Fibroblast of skin of back (primary cell): ENCODE measurements at places on chromosomes 4 and X.

DNA sequence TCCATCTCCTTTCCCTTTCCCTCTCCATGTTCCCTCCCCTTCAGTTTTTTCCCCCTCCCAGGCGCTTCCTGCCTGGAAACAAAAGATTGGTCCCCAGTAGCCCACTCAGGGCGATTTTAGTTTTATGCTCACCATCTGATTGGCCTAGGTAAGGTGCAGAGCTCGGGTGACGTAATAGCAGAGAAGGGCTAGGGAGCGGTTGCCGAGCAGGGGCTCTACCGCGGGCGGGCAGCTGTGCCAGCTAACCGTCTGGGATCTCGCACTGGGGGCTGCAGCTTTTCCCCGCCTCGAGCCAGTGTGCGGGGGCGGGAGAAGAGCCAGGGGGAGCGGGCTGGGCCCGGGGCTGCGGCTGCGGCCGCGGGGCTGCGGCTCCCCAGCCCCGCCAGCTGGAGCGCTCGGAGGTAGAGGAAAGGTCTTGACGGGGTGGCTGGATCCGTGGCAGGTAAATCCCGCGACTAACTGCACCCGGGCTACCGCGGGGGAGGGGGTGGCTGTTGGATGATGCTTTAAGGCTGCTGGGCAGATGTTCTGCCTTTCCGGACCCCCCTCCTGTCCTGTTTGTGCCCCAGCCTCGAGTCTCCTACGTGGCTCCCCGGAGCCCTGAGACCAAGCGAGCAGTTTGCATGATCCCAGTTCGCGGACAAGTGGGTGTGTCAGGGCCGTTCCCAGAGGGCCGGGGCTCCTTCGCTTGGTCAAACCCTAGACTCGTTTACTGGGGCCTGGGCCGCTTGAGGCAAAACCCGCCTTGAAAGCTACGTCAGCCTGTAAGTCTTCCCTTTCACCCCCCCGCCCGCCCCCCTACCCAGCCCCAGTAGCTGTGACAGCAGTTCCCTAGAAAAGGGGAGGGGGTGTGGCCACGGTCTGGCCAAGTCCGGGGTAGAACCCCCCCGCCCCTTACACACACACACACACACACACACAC, at the start of gene PAK3:
PAK3 (plus strand) TSS at position 218 of the 922 bp plus-strand sequence. CDS start 26,913 bp downstream, outside the sequence.
- peak; percentile 77 for DNase-seq

DNA sequence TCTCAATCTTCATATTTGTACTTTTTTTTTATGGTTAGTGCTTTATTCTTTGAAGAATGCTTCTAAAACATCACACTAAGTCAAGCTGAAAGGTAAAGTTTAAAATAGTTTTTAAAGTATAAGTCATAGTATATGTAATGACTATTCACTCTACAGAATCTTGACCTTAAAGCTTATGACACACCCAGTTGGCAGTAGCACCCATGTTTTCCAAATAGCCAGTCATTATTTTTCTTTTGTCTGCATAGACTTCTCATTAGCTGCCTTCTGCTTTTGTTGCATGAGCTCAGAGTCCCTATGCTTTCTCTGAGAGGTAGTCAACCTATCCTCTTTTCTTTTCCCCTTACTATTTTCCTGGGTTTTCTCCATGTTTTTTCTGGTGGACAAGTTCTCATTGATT, 231.5 kb downstream of the PCDH18 start:
- peak; percentile 79 for DNase-seq

DNA sequence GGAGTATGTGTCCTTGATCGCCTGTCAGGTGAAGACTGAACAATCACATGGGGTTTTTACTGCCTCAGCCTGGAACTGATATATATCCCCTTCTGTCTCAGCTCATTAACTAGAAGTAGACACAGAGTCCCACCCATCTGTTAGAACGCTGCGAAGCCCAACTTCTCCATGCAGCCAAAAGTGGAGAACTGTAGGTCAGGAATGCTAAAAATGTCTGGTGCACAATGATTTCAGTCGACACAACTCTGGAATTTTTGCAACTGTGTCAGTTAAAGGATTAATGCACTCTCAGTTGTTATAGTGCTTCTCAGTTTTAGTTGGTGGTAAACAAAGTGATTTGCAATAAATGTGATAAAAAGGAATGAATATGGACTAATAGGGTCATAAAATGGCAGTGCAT, 287.2 kb downstream of the INPP4B start:
- DNase-seq: peak; percentile 45

- DNase-seq: no peak
Measured at GRCh38 chrX:131067846-131068745, 9.9 kb downstream of the ARHGAP36 start.

- no peak for DNase-seq
Measured at GRCh38 chr4:93299118-93299517, 529.4 kb upstream of the ATOH1 start.

DNA sequence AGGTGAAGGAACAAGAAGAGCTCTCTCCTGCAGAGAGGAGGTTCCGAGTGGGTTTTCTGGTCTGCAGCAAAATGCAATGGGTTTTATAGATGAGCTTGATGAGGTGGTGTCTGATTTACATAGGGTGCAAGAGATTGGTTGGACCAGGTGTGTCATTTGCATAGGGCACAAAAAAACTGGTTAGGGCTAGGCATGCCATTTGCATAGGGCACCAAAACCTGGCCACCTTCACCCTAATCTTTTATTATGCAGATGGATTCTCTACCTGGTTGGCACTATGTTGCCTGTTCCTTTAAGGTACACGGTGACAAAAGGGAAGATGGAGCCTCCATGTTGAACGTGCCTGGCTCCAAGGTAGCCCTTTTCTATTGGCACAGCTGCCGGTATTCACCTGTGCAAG, 94.5 kb upstream of the PRKX start:
- no peak for DNase-seq

DNA sequence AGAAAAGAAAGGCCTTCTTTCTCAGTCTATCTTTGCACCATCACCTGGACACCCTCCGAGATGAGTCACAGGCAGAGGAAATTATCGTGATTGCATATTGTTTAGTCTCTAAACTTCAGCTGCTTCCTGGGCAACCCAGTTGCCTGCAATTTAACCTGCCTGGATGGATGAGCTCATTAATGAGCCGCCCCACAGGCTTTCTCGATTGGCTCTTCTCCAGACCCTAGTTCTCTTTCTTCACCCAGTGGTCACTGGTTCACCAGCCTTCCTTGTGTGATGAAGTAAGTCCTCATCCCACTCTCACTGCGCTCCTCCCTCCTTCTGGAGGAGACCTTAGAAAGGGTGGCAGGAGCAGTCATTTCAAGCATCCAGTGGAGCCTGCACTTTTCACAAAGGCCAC, 94.4 kb downstream of the SOWAHB start:
- DNase-seq: peak; percentile 85

DNA sequence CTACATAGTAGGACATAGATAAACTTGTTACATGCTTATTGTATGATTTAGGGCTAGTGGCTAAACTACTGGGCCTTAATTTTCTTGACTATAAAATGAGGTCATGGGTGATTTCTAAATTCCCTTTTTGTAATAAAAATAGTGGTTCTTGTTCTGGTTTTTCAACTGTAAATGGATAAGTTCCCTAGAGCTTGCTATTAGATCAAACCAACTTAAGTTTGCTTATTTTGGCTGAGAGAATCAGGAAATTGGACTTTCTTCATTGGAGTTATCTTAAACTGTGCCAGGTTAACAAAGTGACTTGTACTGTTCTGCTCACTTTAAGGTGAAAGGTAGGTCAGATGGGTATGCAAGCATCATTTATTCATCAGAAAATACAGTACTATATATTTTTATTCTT, 78.3 kb downstream of the PDLIM5 start:
- no peak for DNase-seq

DNA sequence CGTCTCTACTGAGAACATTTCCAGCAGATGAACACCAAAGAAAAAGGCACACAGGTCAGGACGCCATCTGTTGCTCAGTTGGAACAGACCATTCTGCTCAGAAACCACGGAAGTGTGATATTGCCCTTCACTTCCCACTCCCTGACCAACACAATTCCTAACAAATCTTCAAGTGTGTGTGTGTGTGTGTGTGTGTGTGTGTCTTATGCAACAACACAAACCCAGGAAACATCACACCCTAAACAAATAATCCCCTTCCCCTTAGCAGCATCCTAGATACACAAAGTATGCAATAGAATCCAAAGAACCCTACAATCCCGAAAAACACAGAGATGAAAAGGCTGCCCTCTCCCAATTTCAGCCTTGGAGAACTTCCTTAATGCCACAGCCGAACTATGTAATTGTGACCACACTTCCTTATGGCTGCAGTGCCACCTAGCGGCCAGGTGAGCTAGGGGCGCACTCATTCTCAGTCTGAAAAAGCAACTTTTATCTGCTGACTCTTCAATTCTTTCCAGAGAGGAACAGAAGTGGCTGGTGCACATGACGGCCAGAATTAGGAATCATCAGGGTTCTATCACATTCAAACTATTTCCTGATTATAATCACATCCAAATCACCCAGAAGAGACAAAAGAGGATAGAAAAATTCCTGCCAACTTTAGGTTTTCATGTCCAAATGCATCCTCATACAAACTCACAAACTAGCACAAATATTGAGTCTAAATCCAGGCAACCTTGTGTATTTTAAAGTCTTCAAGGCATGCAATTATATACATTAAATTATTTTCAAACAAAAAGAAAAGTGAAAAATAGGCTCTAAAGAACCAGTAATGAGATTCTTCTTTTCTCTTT, 164.9 kb downstream of the DHX15 start:
- peak; percentile 61 for DNase-seq

DNA sequence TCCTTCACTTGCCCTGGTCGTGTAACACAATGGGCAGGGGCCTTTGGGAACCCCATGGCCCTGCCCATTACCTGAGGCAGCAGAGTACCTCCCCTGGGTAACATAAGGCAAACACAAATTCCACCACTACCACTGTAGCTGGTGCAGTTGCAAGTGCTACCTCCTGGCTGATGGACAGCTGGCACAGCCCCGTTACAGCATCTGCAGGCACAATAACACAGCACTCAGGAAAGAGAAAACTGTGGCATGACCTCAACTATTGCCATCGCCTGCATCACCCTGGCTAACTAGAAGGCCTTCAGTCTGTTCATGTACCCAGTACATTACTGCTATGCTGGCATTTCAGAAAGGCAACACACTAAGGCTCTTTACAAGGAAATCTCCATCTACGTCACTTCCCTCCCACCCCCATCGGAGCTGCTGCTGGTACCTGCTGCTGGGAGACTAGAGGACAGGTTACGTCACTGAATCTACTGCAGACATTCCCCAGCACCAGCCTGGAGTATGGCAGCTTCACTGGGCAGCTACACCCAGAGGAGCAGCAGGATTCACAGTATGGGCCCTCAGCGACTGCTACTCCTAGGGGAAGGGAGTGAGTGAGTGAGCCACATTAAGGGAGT, 39.4 kb downstream of the ARFIP1 start:
- DNase-seq: no peak

DNA sequence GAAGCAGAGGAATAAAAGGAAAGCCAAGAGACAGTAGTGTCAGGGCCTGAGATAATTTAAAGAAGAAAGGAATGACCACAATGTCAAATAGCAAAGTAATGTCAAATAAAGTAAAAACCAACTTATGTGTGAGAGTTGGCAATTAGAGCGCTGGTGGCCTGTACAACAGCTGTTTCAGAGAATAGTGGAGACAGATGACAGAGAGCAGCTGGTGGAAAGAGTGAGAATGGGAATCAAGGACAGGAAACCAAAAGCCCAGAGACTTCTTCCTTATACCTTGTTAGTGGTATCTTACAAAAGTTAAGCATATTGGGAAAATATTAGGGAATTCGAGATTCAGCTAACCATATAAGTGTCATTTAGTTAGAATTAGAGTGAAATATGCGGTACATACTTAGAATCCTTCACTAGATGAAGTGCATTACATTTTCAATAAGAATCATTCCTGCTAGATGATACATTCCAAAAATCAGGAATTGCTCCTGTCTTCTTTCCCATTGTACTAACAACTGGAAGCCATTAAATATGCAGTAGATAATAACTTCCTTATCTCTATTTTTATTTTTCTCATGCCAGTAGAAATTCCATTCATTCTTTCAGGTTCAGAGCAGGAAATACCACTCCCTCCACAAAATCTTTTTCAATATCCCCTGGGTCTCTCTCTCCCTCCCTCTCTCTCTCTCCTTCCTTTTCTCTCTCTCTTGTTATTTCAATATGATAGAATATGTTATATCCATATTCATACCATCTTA, 525.4 kb downstream of the CENPC start:
- peak; percentile 82 for DNase-seq

DNA sequence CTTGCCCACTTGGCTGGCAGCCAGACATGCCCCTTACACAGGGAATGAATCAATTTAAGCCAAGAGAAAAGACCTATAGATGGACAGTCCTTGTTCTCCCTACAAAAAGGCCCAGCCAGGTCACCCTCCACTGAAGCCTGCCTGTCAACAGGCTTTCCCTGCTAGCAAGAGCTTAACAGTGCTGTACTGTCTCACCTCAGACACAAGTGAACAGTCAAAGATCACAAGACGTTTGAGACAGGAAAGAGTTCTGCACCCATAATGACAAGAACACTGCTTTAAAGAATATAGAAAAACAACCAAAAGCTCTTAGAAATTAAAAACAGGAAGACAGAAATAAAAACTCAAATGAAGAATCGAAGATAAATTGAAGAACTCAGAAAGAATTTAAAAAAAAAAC, 4.6 kb downstream of the RNF175 start:
- DNase-seq: no peak

- no peak for DNase-seq
Measured at GRCh38 chrX:55260806-55261205, 3.9 kb downstream of the PAGE3 start.

GRCh38 chrX:109384699-109385098, 97.2 kb downstream of the GUCY2F start:
- DNase-seq: peak; percentile 44

- no peak for DNase-seq
Measured at GRCh38 chr4:11831739-11832138, 403.0 kb upstream of the HS3ST1 start.

- no peak for DNase-seq
Measured at GRCh38 chrX:20472148-20472547, 205.4 kb upstream of the RPS6KA3 start.

DNA sequence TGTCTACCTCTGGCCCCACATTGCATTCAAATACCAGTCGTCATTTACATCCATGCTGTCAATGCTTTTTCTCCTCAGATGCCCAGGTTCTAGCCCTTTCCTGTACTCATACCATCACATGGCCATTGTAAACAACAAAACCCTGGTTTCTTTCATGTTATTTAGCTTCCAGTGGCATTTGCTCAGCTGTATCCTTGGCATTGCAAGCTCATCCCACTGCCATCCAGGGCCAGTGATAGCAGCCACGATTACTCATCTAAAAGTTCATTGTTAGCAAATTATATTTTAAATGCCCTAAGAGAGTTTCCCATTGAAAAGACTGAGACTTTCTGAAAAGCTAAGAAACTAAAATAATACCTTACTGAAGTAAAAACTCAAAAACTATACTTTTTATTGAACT, 34.0 kb downstream of the VEGFC start:
- DNase-seq: no peak

DNA sequence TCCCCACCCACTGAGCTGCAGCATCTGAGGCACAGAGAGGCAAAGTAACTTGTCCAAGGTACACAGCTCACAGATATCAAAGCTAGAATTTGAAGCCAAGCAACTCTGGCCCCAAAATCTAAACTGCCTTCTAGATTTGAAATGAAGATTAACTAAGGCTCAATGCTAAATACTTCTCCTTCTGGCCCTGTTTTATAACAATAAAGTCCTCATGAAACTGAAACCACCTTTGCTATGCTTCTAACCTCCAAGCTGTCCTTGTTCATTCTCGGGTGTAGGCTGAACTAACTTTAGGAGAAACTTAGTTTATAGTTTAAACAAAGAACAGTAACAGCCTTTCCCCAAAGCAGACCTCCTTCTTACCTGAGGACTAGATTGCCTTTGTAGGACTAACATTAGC, 93.6 kb downstream of the DCTD start:
- DNase-seq: no peak
